Activated CD4-positive, alpha-beta T cell treated with anti-CD3 and anti-CD28 coated beads for 48 hours (primary cell): ENCODE measurements at places on chromosomes 13 and 19.

DNA sequence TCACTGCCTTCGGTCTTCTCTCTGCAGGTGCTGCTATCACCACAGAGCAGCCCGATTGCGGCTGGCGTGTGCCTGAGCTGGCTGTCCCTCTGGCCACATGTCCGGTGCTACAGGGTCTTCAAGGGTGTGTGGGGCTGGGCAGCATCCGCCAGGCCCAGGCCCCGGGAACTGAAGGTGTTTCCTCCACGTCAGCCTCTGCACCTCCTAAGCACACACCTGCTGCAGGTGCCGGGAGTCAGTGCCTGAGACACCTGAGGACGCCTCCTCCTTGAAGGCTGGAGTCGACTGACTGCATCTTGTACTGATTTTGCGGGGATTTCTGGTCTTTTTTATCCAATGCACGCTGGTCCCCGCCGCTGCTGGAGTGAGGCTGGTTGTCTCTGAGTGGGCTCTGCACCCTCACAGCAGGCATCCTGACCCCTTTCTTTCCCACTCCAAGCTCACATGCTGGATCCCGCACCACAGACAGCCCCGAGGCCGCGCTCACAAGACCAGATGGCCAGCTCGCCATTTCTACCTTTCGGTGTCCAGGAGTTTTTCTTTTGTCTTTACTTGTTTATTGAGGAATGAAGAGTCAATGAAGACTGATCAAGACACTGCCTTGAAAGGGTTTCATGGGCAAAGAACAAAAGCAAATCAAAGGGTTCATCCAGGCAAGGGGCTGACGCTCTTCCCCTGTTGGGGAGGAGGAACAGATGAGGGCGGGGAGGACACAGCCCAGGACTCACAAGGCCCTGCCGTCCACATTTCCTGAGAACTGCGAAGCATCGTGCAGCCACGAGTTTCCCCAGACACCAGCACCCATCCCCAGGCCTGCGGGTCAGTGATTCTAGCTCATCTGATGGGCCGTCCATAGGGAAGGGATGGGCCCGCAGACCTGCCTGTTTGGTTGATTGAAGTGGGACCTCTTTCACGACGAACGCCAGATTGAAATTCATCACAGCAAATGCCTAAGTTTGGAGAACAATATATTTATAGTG lies 203.8 kb upstream of the SOX1 start:
- DNase-seq, result no peak

DNA sequence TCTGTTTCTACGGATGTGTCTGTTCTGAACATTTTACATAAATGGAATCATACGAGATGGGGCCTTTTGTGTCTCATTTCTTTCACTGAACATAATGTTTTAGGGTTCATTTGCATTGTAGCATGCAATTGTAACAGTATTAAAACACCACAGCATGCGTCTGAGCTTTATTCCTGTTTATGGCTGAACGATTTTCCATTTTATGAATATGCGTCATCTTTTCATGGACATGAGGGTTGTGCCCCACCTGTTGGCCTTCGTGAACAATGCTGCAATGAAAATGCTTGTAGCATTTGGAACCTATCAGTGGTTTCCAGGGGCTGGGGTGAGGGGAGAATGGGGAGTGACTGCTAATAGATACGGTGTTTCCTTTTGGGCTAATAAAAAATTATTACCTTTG lies 5.1 kb downstream of the OR10H1 start:
- DNase-seq, result no peak

- no peak for DNase-seq
These were observed 4.9 kb upstream of the POU4F1 start for GRCh38 chr13:78608252-78608687.

DNA sequence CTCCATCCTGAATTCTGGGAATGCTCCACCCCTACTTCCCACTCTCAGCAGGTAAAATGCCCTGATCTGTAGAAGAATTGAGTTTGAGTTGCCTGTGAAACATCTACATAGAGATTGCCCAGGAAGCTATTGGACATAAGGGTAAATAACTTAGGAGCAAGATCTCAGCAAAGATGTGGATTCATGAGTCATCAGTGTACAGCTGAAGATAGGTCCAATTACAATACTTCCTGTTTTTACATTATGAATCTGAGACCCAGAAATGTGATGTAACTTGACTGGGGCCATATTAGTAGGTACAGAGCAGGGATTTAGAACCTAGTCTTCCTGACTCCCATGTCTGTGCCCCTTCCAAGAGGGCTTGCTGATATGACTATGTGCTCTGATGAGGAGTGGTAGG lies 79.4 kb upstream of the FNDC3A start:
- no peak for DNase-seq
